Posterior vena cava (tissue), 2 donors: ENCODE measurements at places on chromosomes 7 and 10.
A peak's percentile ranks its signal among the peaks of the same experiment; 100 is the strongest.

DNA sequence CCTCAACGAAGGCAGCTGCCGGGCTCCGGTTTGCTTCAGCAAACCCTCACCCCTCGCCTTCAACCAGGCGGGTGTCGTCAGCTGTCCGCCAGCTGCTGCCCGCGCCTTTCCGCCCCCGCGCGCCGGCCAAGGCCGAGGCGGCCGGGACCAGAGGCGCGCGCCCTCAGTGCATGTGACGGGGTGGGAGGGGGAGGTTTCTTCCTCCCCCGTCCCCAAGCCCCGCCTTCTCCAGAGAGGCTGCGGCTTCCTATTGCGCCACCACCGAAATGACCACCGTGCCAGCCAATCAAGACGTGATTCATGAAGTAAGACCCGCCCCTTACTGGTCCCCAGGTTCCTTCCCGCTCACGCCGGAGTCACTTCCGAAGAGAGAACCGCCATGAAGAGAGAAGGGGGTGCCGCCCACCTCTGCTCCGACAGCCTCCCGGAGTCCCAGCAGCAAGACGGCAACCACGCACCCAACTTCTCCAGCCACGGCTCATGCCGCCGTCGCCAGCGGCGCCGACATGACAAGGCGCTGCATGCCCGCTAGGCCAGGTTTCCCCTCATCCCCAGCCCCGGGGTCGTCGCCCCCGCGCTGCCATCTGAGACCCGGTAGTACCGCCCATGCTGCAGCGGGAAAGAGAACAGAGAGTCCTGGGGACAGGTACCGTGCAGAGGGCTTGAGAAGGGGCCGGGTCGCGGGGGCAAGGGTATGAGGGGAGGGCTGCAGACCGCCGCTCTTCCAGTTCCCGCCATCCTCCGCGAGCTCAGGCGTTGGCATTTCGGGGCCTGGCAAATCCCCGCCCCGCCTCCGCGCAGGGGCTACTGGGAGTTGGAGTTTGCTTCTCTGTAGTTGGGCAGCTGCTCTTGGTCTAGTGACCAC is at the start of gene SLF2:
Gene SLF2, plus strand, starts transcription at position 359 of the 865 bp plus-strand sequence. Its CDS starts 148 bp downstream, at position 507.
- DNase-seq = peak; percentile 99

GRCh38 chr10:20277820-20278219 is 461.6 kb downstream of the PLXDC2 start:
- no peak for DNase-seq

DNA sequence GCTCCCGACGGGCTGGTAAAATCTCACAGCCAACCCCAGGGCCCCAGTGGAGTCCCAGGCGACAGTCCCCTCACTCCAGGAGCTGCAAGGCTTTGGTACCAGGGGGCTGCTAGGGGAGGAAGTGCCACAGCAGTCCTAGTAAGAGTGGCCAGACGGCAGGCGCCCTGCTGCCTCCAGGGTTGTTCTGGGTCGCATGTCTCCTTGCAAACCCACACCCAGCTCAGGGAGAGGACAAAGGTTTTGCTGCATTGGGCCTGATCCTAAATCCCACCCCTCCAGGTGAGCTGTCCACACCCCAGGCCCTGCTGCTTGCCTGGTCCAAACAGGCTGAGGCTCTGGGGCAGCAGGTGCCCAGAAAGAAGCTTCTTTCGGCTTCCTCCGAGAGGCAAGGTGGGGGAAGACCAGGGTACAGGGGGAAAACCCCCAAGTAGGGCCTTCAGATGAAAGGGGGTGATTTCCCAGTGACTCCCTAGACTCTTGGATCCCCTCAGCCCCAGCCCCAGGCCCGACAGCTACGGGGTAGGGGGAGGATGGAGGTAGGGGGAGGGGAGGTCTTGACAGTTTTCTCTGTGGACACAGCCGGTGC is 4.2 kb upstream of the KCP start:
- peak; percentile 47 for DNase-seq

GRCh38 chr7:32588657-32589056 is 93.4 kb downstream of the AVL9 start:
- DNase-seq = no peak

- no peak for DNase-seq
Observed at GRCh38 chr10:112303528-112303927, 20.3 kb downstream of the TECTB start.

- no peak for DNase-seq
Observed at GRCh38 chr10:84846658-84847316, 518.4 kb downstream of the CCSER2 start.

- DNase-seq = no peak
Observed at GRCh38 chr10:62915158-62915557, 99.0 kb upstream of the EGR2 start.

DNA sequence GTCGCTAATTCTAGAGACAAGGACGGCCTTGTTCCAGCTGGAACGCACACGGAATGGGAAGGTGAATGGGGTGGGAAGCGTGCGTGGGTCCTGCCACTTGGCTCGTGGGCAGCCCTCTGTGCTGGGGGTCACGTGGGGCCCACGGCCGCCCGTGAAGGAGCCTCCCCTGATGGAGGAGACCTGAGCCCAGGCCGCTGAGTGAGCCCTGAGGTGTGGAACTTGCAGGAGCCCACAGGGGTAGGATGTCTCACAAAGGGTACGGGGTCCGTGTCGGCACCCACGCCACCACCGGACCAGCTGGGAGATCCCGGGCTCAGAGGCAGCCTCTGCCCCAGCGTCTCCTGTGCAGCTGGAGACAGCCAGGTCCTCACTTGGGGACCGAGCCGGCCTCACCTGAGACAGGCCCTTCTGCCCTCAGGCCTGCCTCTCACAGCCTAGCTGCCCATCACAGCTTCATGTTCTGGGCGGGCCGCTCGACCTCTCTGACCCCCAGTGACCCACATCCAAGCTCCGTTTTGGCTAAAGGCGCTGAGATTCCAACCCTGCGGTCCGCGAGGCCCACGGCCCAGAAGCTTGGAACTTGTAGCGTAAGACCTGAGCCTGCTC is 84.8 kb downstream of the FOXL3 start:
- peak; percentile 69 for DNase-seq

GRCh38 chr7:134427896-134428295 is 31.0 kb downstream of the AKR1B1 start:
- no peak for DNase-seq

DNA sequence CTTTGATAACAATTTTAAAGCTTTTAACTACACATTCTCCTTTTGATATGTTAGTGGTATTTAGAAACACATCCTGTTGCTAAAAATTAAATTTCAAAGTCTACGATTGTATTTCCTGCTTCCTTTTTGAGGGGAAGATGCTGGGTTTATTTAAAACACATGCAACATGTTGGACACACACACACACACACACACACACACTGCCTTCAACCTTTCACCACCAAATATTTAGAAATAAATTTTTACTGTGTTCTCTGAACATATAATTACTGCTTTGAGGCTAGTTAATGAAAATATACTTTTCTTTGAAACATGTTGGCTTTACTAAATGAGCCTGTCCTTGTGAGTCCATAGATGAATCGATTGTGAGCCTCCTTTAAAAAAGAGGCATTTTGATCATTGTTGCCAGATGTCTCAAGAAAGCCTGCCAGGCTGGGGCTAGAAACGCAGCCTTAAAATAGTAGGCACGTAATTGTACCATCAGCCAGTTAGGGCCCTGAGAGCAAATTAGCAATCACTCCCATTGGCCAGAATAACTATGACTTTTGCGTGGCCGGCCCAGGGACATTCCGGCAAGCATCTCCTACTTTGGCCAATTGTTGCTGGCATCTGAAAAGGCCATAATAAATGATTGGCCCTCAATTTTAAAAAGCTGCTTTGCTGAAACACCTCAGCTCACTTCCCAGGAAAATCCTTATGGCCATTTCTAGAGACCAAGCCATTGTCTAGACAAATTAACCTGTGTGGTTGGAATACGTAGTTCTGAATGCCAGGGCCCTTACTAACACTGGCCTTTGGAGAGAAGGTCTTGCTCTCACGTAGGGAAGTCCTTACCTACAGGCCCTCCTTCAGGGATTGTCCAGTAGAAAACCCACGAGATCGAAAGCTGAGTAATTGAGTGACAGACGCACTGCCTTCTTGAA is 9.9 kb upstream of the TEX36 start:
- DNase-seq = no peak

DNA sequence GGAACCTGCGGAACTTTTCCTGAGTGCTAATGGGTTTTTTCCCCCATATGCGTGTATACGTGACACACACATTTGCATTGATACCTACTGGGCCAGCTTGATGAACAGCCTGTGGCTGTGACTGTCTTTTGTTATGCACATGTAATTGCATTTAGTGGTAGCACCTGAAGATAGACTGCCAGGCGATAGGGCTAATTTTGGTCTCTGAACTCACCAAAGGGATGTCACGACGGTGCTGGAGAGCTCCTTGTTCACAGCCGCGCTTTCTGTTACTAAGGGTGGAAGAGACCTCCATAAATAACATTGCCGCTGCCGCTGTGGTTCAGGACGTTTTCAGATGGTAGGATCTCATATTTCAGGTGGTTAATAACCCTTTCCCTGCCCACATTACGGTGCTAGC is 133.2 kb downstream of the CAMK1D start:
- DNase-seq = no peak

DNA sequence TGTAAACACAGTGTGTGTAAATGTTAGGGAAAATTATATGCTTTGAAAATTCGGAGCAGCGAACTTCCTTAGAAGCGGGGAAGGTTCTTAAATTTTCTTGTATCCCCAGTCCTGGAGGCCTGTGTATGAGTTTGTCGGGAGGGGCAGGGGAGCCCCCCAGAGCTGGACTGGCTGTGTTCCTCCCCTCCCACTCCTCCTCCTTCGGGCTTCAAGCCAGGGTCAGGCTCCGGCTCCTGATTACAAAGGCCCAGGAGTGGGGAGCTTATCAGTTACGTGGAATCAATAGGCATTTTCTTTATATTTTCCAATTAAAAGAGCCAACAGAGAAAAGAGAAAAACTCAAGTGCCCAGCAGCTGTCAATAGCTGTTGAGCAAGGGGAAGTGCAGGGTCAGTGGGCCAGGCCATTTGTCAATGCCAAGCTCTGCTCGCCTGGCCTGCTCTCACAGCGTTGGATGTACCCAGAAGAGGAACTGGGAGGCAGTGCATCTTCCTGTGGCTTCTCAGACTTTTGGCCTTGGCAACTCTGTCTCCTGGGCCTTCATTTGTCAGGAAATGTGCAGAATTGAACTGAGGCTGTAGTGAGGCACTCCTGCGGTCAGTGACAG is 156.9 kb upstream of the PCBD1 start:
- peak; percentile 79 for DNase-seq

GRCh38 chr10:100350914-100351485 is 4.0 kb downstream of the SCD start:
- DNase-seq = no peak

- DNase-seq = no peak
Observed at GRCh38 chr7:30224511-30225062, 59.8 kb upstream of the ZNRF2 start.

DNA sequence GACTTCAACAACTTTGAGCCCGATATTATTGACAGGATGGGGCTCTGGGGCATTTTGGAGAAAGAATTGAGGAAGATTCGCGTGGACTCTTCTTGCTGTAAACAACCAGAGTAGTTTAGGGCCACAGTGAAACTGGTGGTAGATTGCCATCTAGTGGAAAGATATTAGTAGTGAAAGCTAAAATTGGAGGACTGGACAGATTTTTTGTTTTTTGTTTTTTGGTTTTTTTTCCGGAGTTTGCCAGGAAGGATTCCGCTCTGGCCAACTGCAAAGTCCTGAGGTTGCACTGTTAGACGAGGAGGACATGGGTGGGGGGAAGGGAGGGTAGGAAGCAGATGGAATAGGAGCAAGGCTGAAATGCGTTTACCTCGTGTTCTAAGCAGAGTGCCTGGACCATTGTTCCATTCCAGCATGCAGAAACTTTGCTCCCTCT is 11.7 kb downstream of the NOBOX start:
- no peak for DNase-seq

GRCh38 chr10:50972591-50972990 is 87.2 kb upstream of the A1CF start:
- DNase-seq = no peak

DNA sequence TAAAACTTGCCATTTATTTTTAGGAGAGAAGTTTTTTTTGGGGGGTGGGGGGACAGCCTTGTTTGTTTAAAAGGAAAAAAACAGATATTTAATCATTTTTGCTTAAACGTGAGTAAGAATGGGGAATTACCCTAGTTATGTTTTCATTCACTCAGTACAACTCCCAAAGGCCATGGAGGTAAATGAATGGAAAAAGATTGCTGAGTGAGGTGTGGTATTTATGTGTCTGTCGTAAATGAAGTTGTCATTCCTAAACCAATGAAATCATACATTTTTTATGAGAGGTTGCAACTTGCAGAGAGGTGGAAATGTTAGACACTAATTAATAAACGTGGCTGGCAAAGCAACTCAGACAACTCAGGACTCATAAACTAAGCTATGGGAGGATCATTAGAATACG is 218.1 kb downstream of the CELF2 start:
- DNase-seq = no peak

DNA sequence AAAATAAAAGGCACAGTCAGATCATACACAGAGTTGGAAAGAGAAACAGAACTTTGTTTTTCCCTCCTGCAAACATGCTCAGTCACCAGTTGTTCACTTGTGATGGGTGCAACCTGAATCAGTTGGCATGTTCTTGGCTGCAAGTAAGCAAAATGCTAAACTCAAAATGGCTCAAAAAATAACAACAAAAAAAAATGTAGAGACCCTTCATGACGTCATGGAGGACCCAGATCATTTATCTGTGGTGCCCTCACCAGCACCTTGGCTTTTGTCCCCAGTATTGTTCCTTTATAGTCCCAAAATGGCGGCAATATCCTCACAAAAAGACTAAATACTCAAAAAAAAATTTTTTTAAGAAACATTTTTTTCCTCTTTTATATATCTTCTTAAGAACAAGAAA is 112.4 kb downstream of the CABCOCO1 start:
- no peak for DNase-seq

GRCh38 chr10:88728107-88728763 is 22.2 kb downstream of the LIPK start:
- DNase-seq = no peak

GRCh38 chr10:132613566-132614348 is 76.2 kb downstream of the INPP5A start:
- peak; percentile 61 for DNase-seq

GRCh38 chr7:47576866-47577306 is 5.0 kb downstream of the TNS3 start:
- DNase-seq = no peak
